ENCODE measurements at places on chromosomes 5 and 9.

- peak; percentile 39 for DNase-seq
Measured at GRCh38 chr5:30040488-30041118, 1152.9 kb upstream of the CDH6 start.

GRCh38 chr9:35395076-35395705 lies 94.7 kb upstream of the RUSC2 start:
- no peak for DNase-seq

DNA sequence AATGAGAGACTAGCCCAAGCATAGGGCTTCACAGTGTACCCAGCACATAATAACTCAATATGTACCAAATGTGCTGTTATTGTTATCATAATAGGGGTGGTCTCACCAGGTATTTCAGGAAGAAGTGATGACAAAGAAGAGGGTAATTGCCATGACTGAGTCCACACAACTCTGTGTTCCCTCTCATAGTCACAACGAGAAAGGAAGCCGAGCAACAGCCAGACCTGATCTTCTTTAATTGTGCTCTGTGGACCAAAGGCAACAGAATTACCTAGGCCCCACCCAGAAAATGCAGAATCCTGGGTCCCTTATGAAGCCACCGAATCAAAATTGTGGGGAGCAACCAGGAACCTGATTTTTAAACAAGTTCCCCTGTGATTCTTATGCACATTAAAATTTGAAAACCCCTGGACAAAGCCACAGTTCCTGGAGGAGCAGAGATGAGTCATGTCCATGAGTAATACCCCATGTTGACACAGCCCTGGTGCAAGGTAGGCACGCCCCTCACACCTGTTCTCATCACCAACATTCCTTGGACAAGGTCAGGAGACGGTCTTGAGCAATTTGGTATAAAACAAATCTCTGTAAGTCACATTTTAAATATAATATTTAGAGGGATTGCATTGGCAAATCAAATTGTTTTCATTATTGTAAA lies 5.2 kb downstream of the FGF1 start:
- DNase-seq = no peak

DNA sequence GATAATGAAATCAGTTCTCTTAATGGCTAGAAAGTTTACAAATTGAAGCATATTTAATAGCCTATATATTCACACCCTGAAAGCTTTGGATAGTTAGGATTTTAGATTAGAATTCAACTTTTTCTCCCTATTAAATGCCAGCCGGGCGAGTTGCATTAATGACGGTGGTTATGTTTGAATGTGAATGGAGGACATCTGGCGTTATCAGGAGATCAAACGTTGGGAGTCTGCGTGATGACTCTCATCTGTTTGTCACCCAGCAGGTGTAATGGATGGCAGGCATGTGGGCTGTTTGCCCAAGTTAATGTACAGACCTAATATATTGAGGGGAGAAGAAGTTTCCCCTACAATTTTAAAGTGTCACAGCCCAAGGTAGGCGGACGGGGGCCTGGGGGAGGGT lies 1227.7 kb upstream of the WWC1 start:
- no peak for DNase-seq

GRCh38 chr9:83656032-83656680 lies 33.2 kb downstream of the IDNK start:
- no peak for DNase-seq

DNA sequence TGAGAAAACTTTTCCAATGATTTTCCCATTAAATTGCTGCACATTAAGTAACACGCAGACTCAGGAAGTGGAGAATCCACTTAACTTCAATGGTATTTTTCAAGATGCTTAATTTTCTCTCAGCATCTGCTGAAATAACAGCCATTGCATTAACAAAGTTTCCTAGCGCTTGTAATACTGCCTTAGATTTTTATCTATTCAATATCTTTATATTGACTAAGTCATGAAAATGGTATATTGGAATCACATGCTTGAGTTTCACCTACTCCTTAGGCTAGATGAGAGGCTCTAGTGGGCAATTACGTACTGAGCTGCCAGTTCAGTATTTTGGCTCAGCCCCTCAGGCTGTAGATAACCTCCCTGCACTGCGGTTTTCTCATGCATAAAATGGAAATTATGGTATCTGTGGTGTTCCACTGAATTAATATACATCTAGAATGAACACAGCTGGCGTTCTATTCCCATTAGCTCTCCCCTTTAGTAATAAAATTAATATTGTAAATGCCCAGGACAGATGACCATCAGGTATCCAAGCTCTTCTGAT lies 112.9 kb downstream of the MTX3 start:
- DNase-seq = no peak

GRCh38 chr5:66992547-66992946 lies 204.1 kb downstream of the CD180 start:
- DNase-seq = no peak

DNA sequence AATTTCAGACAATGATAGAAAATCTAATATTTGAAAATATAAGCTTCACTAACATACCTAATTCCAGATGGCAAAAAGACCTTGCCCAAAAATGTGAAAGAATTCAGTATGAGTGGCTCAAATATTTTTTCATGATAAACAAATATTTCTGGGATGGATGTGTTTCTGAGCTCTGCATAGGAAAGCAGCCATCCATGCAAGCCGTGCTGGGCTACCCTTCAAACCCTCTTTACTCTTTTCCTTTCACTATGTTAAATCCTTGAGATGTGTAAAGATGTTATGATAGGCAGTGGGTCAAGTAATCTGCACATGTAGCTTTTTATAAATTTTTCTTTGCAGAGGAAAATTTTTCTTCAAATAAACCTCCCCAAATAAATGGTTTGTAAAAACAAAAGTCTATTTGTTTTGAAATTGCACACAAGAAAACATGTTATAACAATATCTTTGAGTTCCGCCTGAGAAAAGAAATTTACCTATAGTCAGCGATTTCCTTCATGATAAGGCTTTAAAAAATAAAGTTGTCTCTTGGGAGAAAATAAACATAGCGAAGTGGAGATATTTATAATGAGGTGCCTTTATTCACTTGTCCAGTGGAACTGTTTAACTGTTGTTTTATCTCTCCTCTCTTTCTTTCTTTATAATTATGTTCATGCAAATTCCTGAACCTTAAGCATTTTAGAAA lies 154.3 kb upstream of the PITX1 start:
- no peak for DNase-seq

GRCh38 chr5:37850226-37850865 lies 10.5 kb upstream of the GDNF start:
- DNase-seq = no peak

- DNase-seq = no peak
Measured at GRCh38 chr9:70959366-70959765, 162.1 kb downstream of the TRPM3 start.

GRCh38 chr5:176157656-176158055 lies 80.6 kb upstream of the SIMC1 start:
- DNase-seq = no peak

DNA sequence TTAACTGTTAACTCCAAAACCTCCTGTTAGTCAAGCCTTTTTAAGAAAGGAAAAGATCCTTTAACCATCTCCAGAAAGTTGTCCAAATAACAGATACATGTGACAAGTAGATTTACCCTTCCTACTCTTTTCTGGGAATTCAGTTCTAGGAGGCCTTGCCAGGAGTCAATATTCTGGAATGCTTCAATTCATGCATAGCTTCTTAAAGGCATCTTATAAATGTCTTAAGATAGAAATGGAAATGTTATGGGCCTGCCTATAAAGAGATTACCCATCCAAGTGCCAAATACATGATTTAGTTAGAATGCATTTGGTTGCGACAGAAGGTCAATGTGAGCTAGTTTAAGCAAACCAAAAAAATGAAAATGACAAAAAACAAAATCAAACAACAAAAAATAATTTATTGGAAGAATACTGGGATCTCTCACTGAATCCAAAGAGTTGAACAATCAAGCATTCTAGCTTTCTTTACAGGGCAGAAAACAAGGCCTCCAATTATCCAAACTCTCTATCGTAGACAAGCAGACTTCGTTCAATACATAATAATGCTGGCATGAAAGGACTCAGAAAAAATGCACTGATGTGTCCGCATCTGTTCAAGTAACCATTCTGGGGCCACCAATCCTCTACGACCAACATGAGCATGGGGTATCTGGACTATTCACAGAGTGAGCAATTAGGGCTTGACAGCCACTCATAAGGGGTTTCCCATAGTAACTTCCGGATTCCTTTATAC lies 188.6 kb downstream of the CTNND2 start:
- DNase-seq = no peak

DNA sequence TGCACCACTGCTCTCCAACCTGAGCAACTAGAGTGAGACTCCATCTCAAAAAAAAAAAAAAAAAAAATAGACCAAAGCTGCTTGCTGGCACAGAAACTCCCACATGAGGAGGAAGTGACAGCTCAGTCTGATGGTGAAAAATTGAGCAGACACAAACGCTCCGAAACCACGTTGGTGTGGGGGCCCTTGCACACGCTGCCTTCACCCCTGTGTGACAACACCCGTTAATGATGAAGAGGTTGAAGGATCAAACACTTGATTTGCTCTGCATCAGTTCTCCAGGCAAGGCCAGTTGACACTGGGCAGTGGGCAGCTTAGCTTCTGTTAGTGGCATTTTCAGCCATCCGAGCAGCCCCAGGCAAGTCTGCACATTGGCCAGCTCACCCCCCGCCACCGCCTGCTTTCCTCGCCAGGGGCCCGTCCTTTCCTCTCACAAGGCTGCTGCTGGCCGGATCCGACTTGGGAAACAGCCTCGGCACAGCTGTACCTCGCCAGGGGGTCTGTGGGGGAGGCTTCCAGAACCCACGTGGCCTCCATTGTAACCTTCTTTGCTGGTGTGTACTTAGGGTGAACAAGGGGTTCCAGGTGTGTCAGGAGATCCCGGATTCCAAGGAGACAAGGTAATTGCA lies 79.8 kb downstream of the COL27A1 start:
- no peak for DNase-seq

- DNase-seq = peak; percentile 1
Measured at GRCh38 chr9:93903886-93904648, 51.1 kb downstream of the BARX1 start.

DNA sequence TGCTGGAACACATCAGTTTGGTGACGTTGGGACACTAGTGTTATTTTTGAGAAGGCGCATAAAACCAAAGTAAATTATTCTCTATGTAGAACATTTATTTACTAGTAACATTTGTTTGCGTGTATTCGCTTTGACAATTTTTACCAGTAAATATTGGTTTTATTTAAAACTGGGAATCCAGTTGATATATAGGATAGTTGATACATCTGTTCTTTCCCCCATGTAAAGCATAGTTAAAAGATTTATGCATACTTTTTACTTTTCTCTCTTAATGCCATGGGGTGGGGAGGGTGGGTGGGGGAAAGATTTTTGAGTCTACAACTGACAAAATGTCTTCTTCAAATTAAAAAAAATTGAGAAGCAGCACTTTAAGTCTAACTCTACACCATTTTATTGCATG lies at the start of gene IGIP:
TSS of gene IGIP (plus strand) at position 301 of the 400 bp plus-strand sequence. CDS start 2,540 bp downstream, outside the sequence.
- no peak for DNase-seq

DNA sequence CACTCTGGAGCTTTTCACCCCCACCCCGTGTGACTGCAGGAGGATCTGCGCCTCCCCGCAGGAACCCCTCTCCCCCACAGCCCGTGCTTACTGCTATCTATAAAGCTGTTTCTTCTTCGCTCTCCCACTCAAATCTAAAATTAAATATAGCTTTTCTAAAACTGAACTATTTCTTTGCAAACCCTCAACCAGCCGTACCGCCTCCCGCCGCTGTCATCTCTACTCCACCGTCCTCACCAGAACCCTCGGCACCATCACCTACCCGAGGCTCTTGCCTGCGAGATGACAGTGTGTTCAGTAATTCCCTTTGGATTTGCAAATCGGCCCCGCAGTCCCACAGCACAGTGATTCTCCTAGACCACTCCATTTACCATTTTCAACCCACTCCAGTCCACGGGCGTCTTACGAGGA lies 13.6 kb downstream of the LPCAT1 start:
- no peak for DNase-seq

DNA sequence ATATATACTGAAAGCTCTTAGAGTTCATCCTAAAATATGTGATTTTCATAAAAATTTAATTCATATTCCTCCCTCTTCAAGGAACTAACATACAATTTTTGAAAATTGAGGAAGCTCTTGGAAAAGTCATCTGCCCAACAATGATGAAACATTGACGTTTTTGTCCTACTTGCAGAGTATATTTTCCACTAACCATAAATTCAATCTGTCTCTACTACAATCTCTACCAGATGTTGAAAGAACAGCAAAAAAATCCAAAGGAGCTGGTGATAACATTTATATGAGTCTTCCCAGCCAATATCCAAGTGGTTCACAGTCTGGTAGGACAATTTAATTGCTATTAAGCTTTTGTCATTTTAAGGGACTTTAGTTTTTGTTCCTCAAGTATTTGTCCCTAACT lies 81.1 kb upstream of the NR3C1 start:
- no peak for DNase-seq

GRCh38 chr5:173594061-173594460 lies 22.4 kb downstream of the BOD1 start:
- no peak for DNase-seq

DNA sequence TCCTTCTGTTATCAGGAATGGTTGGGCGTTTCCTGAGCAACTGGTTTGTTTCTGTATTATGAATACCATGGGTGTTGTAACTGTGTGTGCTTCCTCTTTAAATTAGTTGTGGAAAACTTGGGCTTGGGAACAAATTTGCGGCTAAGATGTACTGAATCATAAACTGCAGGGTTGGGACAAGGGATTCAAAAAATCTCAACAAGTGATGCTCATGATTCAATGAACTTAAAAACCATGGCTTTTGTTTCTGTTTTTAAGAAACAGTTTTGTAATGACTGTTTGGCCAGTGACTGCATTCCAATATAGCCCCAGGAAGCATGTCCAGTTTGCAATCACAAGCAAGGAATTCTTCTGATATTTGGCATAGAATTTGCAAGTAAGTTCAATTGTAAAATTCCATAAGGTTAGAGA lies 657.5 kb upstream of the WWC1 start:
- no peak for DNase-seq

- DNase-seq = no peak
Measured at GRCh38 chr9:110188991-110189390, 19.0 kb downstream of the C9orf152 start.

DNA sequence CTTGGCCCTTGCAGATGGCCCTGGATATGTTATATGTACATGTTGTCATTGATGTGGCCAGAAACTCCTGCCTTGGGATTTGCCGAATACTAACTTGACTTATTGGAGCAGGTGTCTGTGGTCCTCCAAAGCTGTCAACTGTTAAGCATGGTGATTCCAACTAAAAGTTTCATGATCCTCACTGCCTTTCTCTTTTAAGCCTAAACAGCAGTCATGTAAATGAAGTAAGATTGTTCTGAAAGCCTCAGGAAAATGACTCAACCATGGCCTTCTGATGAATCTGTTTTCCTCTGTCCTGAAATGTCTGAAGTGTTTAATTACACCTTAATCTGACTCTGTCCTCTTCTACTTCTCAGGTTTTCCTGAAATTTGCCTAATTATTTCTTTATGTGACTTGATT lies 245.0 kb downstream of the FAM114A2 start:
- DNase-seq = no peak

GRCh38 chr5:73417303-73418034 lies 31.1 kb downstream of the FOXD1 start:
- peak; percentile 64 for DNase-seq

- no peak for DNase-seq
Measured at GRCh38 chr5:156121234-156121633, 205.7 kb upstream of the SGCD start.

Measured in right hindlimb (tissue), 1 donor.